ENCODE measurements at places on chromosomes 4 and X.

- no peak for DNase-seq
Observed at GRCh38 chrX:1480082-1480785, 27.5 kb upstream of the ASMTL start.

DNA sequence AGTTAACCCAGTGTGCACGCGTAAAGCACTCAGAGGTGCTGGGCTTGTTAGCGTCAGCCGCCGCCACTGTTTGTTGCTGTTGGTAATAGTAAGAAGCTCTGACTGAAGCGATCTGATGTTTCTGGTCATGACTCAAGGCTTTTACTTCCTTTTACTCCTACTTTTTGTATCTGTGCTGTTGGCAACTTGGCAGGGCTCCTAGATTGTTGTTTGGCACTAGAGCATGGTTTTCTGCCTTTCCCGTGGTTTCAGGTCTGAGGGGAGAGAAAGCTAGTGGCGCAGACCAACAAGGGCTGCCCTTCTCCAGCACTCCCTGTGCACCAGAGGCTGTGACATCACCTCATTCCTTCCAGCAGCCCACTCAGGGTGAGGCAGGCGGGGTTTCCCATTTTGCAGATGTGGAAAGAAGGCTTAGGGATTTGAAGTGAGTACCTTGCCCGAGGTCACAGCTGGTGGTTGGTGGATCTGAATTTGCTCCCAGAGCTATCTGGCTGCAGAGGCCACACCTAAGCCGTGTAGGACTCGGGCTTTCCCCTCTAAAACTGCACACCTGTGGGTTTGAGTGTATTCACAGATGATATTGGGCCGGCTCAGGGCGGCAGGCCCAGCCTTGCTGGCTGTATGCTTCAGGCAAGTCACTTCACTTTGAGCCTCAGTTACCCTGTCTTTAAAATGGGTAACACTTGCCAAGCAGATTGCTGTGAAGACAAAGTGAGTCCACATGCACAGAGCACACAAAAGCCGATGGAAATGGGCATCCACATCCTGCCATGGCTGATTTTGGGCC is 51.2 kb upstream of the TADA2B start:
- no peak for DNase-seq

DNA sequence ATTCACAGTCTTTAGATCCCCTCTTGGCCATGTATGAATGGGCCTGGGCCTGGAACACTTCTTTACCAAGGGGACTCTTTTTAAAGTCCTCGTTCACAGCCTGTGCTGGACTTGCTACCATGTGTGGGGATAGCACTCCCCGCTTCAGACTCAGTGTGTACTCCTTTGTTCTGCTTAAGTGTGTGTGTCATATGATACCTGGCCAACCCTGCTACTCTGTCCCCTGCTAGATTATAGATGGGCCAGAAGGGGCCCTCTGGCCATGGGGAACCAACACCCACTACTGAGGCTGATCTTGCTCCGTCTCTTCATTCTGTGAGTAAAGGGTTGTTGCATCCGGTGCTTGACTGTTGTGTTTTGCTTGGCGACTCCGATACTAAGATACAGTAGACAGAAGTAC is 8.0 kb downstream of the CCDC110 start:
- no peak for DNase-seq

DNA sequence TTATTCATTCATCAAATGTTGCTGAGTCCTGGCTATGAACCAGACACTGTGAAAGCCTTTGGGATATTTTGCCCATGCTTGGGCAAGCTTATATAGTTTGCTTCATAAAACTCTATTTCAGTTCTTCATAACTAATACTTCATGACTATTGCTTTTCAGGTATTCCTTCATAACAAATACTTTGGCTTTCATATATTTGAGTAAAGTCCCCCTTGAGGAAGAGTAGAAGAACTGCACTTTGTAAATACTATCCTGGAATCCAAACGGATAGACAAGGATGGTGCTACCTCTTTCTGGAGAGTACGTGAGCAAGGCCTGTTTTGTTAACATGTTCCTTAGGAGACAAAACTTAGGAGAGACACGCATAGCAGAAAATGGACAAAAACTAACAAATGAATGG is 1.7 kb upstream of the AFP start:
- no peak for DNase-seq

DNA sequence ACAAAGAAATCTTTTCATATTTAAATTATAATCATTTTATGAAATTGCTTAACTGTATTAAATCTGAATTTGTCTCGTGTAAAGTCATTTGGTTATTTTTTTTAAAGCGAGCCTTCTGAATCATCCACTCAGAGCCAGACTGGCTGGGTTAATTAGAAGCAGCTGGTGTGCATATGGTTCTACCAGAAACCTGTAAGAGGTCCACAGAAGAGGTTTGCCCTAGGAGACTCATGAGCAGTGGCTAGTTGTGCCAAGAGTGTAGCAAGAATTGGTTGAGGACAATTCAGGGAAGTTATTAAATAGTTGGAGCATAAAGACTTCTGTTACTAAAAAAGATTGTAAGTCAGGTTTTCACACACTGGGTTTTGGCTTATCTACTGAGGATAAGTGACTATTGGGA is 267.4 kb downstream of the IL1RAPL2 start:
- no peak for DNase-seq
